ENCODE measurements at places on chromosomes 7 and 10.
A peak's percentile ranks its signal among the peaks of the same experiment; 100 is the strongest.

DNA sequence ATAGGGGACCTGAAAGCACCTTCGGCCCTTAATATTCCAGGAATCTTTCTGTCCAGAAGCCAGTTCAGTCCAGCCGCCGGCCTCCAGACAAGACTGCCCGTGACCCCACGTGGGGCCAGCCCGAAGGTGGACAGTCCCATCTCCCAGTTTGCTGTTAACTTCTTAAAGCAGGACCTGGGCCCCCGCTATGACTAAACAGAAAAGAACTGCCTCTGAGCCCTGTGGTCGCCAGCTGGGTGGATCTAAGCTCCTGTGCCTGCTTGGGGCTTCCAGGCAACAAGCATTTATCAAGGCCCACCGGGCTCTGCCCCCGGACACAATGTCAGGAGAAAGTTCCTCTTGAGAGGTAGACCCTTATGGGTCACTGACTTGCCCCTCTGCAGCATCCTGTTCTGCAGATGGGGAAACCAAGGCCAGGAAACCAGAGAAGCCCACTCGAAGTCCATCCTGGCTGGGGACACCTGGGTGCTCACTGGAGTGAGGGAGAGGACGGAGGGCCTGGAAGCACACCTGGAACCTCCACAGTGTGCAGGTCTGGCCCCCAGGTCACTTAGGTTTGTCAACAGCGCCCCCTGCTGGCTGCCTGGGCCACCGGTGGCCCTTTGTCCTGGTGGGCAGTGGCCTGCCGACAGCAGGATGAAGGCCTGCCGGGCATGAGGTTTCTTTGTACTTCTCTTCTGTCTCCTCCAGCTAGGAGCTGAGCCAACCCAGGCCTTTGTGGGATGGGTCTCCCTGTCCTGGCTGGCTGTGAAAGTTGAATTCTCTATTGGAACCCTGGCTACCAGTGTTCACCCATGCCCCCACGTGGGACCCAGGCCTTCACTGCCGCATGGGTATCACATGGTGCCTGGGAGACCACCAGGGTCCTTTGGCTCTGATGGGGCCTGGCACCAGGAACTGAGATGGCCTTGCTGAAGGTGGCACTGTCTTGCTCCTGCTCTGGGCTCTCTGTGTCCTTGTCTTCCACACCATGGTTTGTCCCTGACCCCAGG lies 128.0 kb downstream of the ZMIZ1 start:
- peak; percentile 56 for DNase-seq

DNA sequence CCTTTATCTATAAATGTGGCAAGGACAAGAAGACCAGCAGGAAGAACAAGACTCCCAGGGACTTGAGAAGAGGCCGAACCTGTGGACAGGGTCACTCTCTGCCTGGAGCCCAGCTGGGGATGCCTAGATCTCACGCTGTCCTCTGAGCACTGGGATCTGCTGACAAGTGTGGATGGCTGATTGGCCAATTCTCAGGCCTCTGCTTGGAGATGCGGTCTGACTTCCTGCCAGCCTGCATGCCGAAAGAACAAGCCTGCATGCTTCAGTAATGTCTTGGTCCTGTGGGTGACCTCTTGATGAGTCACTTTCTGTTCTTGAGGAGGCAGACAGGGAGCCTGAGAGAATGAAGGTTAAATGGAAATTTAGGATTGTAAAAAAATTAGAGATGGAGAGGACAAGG lies 84.7 kb downstream of the TMEM178B start:
- DNase-seq, result no peak

- no peak for DNase-seq
Observed at GRCh38 chr10:49171326-49172060, 16.7 kb downstream of the TMEM273 start.

- DNase-seq, result no peak
Observed at GRCh38 chr10:32204606-32205005, 142.4 kb downstream of the EPC1 start.

- DNase-seq, result no peak
Observed at GRCh38 chr7:131225619-131226513, 101.8 kb upstream of the MKLN1 start.

- DNase-seq, result no peak
Observed at GRCh38 chr10:30215623-30216022, 133.5 kb downstream of the MTPAP start.

- no peak for DNase-seq
Observed at GRCh38 chr7:1811850-1812508, 141.9 kb downstream of the ELFN1 start.

Data from CD4-positive, alpha-beta T cell treated with Interleukin-15 for 1 hour (primary cell).